ENCODE measurements at places on chromosomes 12 and 14.

GRCh38 chr12:66035288-66035966 is 95.1 kb downstream of the LLPH start:
- DNase-seq = no peak

DNA sequence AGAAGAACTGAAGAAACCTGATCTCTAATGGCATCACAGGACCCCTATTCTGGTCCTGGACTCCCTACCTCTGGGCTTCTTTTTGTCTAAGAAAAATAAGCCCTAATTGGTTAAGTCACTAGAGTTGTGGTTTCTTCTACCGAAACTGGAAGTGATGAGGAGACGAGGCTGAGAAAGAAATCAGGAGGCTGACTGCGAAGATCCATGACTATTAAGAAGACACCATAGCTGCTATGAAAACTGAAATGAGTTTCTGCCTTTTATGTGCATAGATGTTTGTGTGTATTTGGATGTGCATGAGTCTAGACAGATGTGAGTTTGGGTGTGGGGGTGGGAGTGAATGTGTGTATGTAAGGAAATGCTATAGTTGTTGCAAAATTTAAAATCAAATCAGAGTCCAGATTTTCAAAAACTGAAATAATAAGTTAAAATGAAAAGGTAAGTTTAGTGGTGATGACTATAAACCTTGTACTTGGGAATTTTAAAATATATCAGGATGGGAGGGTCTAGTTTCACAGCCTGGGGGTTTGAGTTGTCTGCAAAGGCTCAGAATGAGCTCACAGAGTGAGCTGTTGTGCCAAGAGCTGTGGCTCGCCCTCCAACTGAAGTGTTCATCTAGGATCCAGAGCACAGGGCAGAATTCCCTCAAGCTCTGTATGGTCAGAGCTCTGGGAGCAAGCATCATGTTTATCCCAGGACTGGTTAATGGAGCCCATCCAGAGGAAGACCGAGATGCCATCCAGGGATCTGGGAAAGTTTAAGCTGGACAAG is 94.9 kb downstream of the VCPKMT start:
- no peak for DNase-seq

- no peak for DNase-seq
These were observed 448.8 kb upstream of the CCDC196 start for GRCh38 chr14:66037361-66037760.

DNA sequence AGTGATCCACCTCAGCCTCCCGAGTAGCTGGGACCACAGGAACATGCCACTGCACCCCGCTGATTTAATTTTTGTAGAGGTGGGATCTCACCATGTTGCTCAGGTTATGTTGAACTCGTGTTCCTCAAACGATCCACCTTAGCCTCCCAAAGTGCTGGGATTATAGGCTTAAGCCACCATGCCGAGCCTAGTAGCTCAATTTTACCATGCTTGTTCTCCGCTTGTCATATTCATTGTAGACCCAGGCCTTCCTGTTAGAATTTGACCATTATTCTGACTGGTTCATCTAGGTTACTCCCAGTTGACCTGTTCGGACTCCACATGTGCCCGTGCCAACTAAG is 24.7 kb downstream of the TMBIM6 start:
- DNase-seq = no peak

GRCh38 chr14:20001863-20002262 is at the start of gene OR4Q2:
Gene OR4Q2 (plus strand): TSS chr14:20002163.
- no peak for DNase-seq

GRCh38 chr12:67837876-67838275 is 151.4 kb upstream of the IFNG-AS1 start:
- DNase-seq = no peak

DNA sequence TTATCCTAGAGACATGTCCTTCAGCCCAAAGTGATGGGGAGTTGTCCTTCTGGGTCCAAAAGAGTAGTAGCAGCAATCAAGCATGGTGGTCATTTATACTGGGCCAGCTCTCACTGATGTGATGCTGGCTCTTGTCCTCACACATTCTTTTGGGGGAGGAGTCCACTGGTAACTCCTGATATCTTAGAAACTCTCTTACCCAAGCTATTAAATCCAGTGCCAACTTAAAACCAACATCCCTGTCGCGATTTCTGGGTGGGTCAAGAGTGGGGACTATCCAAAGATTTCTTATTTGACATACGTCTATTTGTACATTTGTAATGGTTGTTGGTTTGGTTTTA is 24.6 kb downstream of the DDX47 start:
- DNase-seq = no peak

- DNase-seq = no peak
These were observed 2.0 kb upstream of the OAS3 start for GRCh38 chr12:112936264-112936663.

GRCh38 chr12:89484470-89484869 is 40.1 kb downstream of the GALNT4 start:
- DNase-seq = no peak

GRCh38 chr12:132422381-132423043 is 67.4 kb upstream of the FBRSL1 start:
- no peak for DNase-seq

Data from activated CD4-positive, alpha-beta T cell treated with anti-CD3 and anti-CD28 coated beads, Interleukin-2, amount 50 U/mL, for 4 hours (primary cell).